Activated CD8-positive, alpha-beta memory T cell treated with anti-CD3 and anti-CD28 coated beads, Interleukin-2, amount 10 ng/mL, durations not matched to agents 7 days and 5 days (primary cell): ENCODE measurements at places on chromosomes 1 and 21. TPM values are rescaled to one million over a fixed set of nuclear protein-coding genes. Genes with fewer than 3 reads are reported as not detected.

The KIF2C gene
- 102 TPM for total RNA-seq

The LINGO4 gene
- total RNA-seq, result 0.07 TPM

The MAEL gene
- not detected for total RNA-seq

The FCER1A gene
- not detected for total RNA-seq

The AUNIP gene
- 9.8 TPM for total RNA-seq

DNA sequence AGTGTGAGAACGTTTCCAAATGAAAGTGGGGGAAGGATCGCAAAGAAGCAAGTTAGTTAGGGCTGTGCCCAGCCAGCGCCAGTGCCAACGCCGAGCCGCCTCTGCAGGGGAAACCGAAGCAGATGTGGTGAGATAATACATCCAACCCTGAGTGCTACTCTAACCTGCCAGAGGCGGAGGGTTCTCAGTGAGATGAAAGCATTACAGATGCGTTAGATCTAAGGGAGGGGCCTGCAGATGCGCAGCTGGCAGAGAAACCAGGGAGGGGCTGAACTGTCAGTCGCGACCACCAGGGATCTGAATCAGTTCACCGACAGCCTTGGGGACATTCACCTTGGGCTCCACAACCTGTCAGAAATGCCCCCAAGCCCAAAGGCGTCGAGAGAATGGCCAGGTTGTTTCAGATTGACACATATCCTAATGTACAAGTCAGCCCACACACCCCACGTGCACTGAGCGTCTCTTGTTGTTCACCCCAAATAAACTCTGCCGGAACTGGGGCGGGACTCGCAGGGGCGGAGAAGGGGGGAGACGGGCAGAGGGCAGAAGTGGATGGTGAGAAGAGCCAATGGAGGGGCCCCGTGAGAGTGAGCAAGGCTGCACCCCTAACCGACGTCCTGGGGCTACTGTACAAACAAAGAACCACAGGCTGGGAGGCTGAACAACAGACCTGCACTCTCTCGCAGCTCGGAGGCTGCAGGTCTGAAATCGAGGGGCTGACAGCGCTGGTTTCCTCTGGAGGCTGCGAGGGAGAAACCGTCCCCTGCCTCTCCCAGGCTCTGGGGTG lies 8.7 kb upstream of the UMODL1 start:
- DNase-seq, result peak; percentile 95

The WDR64 gene
- 0.12 TPM for total RNA-seq

The CLEC20A gene
- not detected for total RNA-seq

The SPSB1 gene
- total RNA-seq, result 9.0 TPM

DNA sequence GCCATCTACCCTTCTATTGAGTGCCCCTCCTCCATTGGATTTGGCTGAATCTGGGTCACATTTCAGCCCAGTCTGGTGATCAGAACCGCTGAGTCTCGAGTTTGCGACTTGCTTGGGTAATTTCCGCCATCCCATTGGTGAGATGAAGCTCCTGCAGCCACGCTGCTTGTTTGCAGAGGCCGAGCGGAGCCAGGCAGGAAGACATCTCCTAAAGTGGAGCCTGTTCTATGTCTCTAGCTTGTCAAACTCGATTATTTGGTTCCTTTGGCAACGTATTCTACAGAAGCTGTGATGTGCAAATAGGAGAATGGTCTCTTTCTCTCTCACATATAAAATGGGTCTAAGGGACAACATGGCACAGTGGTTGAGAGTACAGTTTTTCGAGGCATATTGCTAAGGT lies 206.8 kb upstream of the PLXNA2 start:
- no peak for DNase-seq

- DNase-seq, result no peak
These were observed 137.8 kb downstream of the TSEN15 start for GRCh38 chr1:184189361-184189760.

The CD101 gene
- total RNA-seq, result not detected

The USP48 gene
- total RNA-seq, result 83.9 TPM

- no peak for DNase-seq
These were observed at the start of gene FCRL4 for GRCh38 chr1:157597959-157598667. Gene FCRL4, minus strand, starts transcription at chr1:157598085. Its CDS starts 141 bp downstream, at chr1:157597944.

The HPCAL4 gene
- total RNA-seq, result 0.18 TPM

- DNase-seq, result no peak
These were observed 9.0 kb downstream of the ARHGEF16 start for GRCh38 chr1:3463408-3463863.

The KRTAP19-4 gene
- total RNA-seq, result not detected

GRCh38 chr1:244778344-244778743 lies 57.1 kb upstream of the COX20 start:
- DNase-seq, result no peak

DNA sequence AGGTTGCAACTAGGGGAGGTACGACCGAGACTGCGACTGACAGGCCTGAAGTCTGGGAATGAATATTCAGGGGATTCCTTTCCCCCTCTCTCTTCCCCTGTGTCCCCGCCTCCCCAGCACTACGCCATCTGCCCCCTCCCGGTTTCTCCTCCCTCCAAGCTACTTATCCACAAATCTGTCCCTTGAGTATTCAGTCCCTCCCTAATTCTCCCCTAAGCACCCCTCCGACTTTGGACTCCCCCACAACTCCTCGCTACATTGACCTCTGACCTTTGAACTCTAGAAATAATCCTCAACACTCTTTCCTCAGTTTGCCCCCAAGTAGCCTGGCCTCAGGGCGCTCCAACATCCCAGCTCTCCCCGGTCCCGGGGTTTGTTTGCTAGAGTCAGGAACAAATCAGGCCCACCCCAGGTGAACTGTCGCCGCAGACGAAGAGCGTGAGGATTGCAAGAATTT lies 393 bp downstream of the LYSMD1 start:
- DNase-seq, result peak; percentile 46

The MAN1C1 gene
- total RNA-seq, result 20.0 TPM

GRCh38 chr1:163834778-163835177 lies 513.0 kb downstream of the NUF2 start:
- DNase-seq, result no peak
